CD4-positive, CD25-positive, alpha-beta regulatory T cell (primary cell): ENCODE measurements at places on chromosomes 4 and X. TPM values are rescaled to one million over a fixed set of nuclear protein-coding genes. Genes with fewer than 3 reads are reported as not detected.

- no peak for DNase-seq
Observed at GRCh38 chr4:150818661-150819060, 196.4 kb downstream of the LRBA start.

DNA sequence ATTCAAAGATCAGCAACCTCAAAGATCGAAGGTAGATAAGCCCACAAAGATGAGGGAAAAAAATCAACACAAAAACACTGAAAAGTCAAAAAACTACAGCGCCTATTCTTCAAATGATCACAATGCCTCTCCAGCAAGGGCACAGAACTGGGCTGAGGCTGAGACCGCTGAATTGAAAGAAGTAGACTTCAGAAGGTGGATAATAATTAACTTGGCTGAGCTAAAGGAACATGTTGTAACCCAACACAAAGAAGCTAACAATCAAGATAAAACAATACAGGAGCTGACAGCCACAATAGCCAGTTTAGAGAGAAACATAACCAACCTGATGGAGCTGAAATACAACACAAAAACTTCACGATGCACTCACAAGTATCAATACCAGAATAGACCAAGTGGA is 231.1 kb downstream of the STPG2 start:
- DNase-seq = no peak

Gene RENBP
- 15.3 TPM for total RNA-seq

GRCh38 chrX:45142185-45142584 is 58.5 kb downstream of the DIPK2B start:
- DNase-seq = no peak

DNA sequence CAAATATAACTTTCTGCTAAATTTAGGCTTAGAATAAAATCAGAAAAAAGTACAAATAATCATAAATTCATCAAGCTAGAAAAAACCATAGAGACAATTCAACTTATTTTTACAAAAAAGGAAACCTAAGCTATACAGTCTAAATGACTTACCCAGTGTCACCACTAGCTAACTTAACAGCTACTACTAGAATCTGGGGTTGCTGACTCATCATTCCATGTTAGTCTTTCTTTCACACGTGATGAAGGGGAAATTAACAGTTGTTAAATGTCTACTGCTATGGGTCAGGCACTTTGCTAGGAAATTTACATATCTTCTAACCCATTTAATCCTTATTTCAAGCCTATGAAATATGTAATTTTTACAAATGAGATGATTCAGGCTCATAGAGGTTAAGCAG is 349.3 kb upstream of the GALNT7 start:
- DNase-seq = no peak

- no peak for DNase-seq
Observed at GRCh38 chr4:4327652-4328121, 37.6 kb downstream of the ZBTB49 start.

DNA sequence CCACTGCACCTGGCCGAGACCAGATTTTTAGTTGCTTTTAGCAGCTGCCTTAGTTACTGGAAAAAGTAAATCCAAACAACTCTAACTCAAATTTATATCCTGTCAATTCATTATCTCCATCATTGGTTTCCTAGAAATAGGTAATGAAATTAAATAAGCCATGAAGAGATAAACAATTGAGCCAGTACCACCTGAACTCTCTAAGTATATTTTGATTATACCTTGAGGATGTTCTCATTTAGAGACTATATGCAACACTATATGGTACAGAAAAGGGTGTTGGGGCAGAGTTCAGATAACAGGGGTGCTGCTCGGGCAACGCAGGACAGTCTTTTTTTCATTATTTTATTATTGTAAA is 35.0 kb downstream of the SAT1 start:
- DNase-seq = no peak

DNA sequence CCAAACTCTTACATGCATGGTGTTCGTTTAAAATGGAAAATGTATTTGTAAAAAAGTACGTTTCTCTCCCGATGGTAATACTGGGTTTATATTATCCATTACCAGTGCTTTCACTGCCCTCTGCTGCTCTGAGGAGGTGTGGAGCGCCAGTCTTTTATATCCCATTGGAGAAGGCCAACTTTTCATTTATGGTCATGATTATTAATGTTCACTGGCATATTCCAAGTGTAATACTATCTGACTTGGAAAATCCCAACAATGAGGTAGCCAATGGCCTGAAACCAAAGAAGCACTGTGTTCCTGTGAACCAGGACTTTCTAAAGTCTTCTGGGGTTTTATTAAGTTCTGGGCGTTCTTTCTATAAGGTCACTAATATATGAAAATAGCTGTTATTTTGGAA is 80.7 kb downstream of the SYNPO2 start:
- no peak for DNase-seq

Gene PRR32
- total RNA-seq = not detected

DNA sequence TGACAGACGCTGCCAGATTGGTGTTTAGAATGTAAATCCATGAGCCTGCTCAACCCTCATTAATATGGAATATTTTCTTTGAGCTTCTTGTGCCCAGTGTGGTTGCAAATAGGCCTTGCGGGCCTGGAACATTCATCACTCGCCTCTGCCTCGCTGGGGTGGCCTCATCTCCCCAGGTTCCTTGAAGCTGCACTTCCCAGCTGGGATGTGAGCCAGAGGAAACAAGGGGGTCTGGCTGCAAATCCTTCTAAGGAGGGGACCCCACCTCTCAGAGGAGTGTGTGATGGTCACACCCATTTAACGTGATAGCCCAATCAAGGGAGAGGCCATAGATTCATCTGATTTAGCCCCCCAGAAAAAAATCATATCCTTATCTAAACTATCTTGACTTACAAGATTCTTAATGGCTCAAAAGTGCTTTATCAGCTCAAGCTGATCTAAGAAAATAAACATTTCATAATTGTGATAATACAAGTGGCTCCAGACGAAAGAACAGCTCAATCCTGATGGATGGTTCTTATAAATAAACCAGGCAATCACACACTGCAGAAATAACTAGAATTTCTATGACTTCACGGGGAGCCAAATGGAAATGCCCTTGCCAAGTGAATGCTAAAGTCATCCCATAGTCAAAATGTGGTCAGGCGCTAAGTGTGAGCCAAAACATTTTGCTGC is 189.9 kb downstream of the PTTG2 start:
- DNase-seq = no peak

- DNase-seq = no peak
Observed at GRCh38 chrX:20414762-20415445, 148.2 kb upstream of the RPS6KA3 start.

GRCh38 chr4:57303012-57303751 is 193.0 kb upstream of the IGFBP7 start:
- no peak for DNase-seq

DNA sequence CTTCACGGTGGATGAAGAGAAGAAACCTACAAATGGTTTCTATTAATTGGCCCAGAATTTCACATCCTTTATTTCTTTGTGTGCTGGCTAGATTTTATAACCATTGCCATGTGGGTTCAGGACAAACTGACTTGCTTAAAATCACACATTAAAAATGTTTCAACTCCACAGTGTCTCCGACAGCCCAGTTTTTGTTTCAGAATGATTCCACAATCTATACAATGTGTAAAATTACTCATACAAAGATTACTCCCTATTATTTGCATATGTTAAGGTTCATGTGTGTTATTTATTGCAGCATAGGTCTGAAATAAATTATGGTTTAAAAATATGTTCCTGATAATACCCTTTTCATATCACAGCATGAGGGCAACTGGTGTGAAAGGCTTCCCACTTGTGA is 20.6 kb downstream of the DCHS2 start:
- no peak for DNase-seq

- no peak for DNase-seq
Observed at GRCh38 chr4:122276359-122276758, 102.5 kb upstream of the ADAD1 start.

Gene PPEF1
- total RNA-seq = 0.59 TPM

Gene ZNF157
- 0.17 TPM for total RNA-seq

GRCh38 chr4:83725336-83726085 is 189.6 kb downstream of the GPAT3 start:
- no peak for DNase-seq

- no peak for DNase-seq
Observed at GRCh38 chr4:173057442-173057841, 111.2 kb upstream of the GALNT7 start.

GRCh38 chrX:14073071-14073470 is 43.4 kb upstream of the GEMIN8 start:
- DNase-seq = no peak

DNA sequence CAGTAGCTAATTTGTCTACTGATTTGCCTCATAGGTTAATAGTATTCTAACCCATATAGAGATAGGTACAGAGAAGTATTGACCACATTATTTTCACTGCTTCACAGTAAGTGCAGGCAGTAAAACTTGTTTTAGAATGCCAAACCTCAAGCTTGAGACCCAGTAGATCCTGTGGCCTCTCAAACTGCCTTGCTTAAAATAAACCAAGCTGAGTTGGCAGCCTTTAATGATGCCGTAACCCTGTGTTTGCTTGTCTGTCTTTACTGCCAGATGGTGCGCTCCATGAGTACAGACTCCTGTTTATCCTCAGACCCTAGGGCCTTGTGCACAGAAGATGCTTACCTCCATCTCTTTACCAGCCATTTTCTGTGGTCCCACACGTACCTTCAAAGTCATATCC is 50.8 kb downstream of the ANXA3 start:
- DNase-seq = no peak

- DNase-seq = no peak
Observed at GRCh38 chrX:13927175-13927574, 102.5 kb downstream of the GEMIN8 start.

Gene SPRY1
- total RNA-seq = 6.4 TPM

- DNase-seq = no peak
Observed at GRCh38 chrX:68929332-68930150, 100.7 kb downstream of the EFNB1 start.

- no peak for DNase-seq
Observed at GRCh38 chr4:183355405-183355804, 33.2 kb upstream of the CLDN24 start.
